ENCODE measurements at places on chromosomes 13 and 19.

- no peak for DNase-seq
These were observed 85.1 kb downstream of the FNDC3A start for GRCh38 chr13:49060678-49061387.

GRCh38 chr13:35785576-35786303, 309.3 kb upstream of the MAB21L1 start:
- DNase-seq = no peak

DNA sequence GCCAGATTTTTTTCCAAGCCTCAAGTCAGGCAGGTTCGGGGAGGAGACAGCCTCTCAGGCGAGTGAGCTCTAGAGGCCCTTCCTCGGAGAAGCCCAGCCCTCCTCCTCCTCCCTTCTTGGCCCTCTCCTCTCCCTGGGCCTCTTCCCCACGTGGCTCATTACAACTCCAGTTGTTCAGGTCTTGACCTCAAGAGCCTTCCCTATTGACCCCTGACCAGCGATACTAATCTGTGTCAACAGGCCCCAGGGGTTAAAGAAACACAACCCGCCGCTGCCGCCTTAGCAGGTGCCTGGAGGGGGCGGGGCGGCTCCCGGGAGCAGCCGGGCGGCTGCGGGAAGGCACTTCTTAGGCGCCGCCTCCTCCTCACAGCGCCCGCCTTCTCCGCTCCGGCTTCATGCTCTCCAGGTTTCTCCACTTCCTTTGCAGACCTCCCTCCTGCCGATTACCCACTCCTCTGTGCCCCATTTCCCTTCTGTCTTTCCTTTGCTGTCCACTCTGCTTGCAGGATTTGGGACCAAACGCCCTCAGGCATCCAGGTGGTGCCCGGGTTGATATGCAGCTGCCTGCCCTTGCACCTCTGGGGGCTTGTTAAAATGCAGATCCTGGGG, 51.0 kb downstream of the LYL1 start:
- DNase-seq = no peak

DNA sequence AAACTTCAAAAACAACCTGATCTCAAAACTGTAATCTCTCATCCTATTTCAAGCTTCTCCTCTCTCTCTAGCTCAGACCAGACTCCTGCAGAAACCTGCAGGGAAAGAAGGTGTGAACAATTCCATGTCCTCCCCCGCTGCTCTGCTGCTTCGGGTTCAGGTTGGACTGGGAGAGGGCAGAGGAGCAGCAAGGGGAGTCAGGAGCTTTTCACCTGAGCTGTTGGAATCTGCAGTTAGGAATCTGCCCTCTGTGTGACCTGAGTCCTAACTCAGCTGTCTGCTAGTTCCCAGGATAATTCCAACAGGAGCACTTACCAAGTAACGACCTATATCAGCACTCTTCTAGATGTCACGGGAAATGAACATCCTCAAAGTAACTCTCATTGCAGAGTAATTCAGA, 118.3 kb downstream of the DNAJC15 start:
- no peak for DNase-seq

- DNase-seq = no peak
These were observed 32.4 kb downstream of the NUMBL start for GRCh38 chr19:40658031-40658430.

GRCh38 chr19:35299523-35300338, 7.8 kb downstream of the MAG start:
- no peak for DNase-seq

- no peak for DNase-seq
These were observed 13.7 kb downstream of the FXYD5 start for GRCh38 chr19:35168196-35168595.

DNA sequence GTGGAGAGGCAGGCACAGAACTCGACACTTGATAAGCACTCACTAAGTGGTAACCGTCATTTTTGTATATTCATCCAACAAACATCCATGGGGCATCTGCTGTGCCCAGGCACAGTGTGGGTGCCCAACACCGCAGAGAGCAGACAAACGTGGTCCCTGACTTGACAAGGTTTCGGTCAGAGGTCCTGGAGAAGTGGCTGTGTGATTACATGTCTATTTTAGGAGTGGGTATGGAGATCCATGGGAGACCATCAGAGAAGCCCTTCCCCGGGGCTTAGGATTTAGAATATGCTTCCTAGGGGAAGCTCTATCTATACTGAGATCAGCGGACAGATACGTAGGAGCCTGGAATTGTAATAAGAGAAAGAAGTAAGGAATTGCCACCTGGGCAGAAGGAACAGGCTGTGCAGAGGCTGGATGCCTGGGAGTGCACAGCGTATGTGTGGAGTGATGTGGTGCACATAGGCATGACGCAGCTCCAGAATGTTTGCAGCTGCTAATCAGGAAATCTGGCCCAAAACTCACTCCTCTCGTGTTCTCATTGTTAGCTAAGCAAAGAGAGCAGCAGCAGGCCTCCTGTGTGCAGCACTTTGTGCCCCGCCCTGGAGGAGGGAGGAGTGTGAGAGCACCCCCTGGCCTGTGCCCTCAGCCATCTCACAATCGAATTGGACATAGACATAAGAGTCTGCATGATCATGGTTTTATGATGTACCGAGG, 23.0 kb upstream of the IRS2 start:
- no peak for DNase-seq

- DNase-seq = no peak
These were observed 260.0 kb downstream of the FGF14 start for GRCh38 chr13:102141625-102142472.

DNA sequence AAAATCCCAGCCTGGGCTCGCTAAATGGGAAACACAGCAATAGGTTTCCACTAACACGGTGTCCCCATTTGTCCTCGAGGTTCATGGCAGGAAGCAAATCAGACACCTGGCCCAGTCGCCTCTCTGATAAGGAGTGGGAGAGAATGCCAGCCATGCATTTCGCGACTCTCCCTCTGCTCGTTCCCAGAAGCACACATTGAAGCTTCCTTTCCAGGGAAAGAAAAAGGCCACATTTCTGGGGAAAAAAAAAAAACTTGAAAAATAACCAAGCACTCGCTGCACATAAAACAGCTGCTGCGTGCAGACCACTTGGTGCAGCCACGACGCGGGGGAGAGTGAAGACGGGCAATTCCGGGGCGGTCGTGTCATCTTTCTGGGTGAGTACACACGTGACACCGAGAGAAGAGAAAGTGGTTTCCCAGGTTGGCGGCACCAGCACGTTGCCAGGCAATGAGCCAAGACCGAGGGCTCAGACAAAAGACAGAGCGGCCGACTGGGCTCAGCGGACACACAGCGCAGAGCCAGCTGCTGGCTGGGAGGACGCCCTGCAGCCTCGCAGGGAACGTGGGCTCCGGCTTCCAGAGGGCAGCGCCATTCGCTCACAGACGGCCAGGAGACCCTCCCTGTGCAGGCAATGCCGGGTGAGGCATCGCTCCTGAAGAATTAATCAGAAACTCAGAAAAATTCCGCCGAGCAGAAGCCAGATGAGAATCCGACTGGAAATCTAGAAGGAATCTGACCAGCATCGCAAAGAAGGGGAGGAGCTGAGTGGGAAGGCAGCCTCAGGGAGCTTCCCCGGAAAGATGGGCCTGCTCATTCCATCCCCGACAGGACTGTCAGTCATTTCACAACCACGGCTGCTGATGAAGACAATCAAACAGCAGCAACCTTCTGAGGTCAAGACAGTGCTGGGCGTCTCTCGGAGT, 83.2 kb upstream of the IRS2 start:
- no peak for DNase-seq

DNA sequence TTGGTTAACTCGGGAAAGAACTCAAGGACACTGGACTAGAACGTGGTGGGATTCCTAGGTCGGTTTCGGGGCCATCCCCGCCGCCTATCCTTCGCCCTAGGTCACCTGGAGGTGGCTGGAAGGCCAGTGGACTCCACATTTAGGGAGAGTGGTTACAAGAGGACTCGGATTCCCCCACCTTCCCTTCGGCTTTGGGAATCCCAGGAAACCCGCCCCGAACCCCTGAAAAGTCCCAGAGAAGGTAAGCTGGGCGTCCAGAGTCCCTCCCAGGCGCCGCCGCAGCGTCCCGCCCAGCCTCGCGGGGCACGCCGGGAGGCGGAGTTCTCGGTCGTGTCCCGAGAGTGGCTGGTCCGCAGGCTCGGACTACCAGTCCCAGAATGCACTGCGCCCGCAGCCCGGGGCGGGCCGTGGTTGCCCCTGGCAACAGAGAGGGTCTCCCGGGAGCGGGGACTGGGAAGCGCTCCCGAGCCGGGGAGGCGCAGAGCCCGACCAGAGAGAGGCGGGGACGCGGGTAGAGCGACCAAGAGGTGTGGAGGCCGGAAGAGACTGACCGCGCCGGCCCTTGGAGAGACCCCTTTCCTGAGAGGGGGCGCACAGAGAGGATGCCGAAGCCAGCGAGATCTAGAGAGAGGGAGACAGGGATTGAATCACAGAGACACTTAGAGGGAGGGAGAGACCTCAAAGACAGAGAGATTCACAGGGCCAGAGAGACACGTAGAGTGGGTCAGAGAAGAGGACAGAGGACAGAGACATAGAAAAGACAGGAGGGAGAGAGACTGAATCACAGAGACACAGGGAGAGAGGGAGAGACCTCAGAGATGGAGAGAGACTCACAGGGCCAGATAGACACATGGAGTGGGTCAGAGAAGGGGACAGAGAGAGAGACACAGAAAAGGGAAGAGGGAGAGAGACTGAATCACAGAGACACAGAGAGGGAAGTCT, 2.6 kb upstream of the PRKCG start:
- peak; percentile 83 for DNase-seq

DNA sequence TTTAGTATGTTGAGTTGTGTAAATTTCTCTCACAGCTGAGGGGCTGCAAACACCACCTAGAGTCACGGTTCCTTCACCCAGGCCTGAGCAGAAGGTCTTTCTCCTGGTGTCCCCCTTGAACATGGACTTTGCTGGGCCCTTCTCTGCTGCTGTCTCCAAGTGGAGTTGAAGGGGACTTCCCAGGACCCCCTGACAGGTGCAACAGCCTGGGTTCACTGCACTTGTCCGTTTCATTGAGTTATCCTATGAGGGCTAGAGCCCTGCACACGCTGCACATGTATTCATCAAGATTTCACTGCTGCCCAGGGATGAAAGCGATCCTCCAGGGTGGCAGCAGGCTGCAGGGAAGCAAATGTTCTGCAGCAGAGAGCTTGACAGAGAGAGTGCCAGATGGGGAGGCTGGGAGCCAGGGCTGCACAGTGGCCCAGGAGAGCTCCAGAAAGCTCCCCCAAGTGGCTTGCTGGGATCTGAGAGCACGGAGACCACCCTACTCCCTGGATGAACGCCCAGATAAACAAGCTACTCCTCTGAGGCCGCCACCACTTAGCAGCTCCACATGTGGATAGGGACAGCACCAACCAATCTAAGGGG, 10.3 kb downstream of the TMEM272 start:
- no peak for DNase-seq

- no peak for DNase-seq
These were observed 162.1 kb downstream of the GPC6 start for GRCh38 chr13:93388701-93389100.

GRCh38 chr13:48400090-48400694, 12.7 kb downstream of the LPAR6 start:
- DNase-seq = no peak

GRCh38 chr19:46002678-46003275, 7.5 kb downstream of the CCDC61 start:
- no peak for DNase-seq

GRCh38 chr13:95192998-95193397, 108.3 kb downstream of the ABCC4 start:
- DNase-seq = no peak

DNA sequence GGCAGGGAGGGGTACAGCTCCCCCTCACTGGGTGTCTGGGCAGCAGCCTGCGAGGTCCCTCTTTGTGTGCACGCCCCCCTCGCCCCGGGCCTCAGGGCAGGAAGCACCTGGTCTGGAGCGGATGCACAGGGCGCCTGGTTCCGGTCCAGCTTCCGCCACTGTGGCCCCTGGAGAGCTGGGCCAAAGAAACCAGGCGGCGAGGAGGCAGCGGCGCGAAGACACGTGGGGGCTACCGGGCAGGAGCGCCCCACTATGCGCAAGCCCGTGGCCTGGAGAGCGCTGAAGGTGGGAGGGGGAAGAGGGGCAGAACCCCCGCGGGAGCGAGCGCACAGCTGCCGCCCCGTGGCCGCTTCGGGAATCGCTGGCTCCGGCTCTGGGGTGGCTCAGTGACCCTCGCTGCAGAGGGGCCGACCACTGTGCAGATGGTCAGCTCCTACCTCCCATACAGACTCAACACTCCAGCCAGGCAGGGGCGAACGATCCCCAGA, 1.7 kb upstream of the LYL1 start:
- peak; percentile 49 for DNase-seq

DNA sequence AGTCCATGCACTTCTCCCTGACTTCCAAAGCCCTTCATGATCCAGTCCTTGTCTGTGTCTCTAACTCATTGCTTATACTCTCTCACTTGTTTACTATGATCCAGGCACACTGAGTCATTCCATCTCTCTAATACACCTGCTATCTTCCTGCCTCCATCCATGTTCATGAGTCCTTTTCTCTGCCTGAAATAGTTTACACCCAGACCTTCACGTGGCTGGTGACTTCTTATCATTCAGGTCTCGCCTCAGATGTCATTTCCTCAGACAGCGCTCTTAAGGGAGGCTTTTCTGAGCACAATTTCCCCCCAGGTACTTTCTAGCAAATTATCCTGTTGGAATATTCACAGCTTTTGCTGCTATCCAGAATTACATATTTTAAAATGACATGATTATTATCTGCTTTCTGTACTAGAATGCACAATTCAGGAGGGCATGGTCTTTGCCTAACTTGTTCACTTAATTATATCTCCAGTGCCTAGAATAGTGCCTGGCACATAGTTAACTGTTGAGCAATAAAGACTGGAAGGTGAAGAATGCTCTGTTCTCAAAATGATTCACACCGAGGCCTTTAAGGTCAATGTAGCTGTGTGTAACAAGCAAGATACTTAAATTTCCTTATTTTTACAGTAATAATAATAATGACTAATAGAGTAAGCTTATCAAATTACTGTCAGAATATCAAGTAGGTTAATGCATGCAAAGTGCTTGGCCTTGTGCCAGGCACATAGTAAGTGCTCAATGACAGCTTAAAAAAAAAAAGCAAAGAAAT, 183.7 kb upstream of the SPRY2 start:
- DNase-seq = no peak

DNA sequence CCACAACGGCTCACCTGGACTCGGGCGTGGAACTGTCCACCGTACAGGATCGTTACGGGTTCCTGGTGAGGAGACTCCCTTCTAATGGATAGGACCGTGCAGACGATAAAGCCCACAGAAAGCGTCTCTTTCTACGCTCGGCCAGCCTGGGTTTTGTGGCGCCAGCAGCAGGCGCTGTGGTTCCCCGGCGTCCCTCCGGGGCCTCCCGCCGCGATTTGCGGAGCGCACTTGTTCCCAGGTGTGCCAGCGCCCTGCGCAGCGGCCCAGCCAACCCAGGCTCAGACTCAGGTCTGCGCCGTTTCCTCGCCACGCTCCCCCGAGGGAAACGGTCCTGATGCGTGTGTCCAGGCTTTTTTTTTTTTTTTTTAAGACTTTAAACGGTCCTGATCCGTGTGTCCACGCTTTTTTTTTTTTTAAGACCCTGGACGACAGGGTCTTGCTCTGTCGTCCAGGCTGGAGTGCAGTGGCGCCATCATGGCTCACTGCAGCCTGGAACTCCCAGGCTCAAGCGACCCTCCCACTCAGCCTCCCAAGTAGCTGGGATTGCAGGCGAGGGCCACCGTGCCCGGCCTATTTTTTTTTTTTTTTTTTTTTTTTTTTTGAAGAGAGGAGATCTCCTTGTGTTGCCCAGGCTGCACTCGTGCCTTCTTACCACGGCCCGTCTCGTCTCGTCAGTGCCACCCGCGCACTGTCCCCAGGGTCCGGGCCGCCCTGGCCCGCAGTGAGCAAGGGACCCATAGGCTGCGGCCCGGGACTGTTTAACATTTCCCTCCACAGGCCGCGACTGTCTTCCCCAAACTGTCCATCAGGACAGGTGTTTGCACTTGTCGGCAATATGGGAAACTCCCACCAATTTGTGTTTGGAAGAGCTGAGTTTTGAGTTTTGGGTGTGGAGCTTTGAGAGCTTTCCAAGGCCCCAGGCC, 23.8 kb downstream of the GJA3 start:
- peak; percentile 30 for DNase-seq

Data from inflammatory macrophage treated with lipopolysaccharide for 4 hours (primary cell).